ENCODE measurements at places on chromosomes 6 and 20.

DNA sequence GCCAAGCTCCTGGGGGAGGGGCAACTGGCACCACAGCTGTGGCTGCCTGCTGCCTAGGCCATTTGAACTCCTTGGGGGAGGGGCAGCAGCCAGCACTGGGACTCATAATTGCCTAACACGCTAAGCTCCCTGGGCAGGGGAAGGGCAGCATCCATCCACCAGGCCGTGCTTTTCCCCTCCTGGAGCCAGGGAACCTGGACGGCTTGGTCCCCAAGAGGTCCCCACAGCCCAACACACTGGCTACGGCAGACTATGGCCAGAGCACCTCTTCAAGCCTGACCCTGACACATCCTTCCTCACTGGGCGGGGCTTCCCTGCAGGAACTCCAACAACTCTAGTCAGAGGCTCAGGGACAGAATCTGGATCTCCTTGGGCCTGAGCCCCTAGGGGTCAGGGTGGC is 269.4 kb downstream of the RNF144B start:
- DNase-seq, result no peak

DNA sequence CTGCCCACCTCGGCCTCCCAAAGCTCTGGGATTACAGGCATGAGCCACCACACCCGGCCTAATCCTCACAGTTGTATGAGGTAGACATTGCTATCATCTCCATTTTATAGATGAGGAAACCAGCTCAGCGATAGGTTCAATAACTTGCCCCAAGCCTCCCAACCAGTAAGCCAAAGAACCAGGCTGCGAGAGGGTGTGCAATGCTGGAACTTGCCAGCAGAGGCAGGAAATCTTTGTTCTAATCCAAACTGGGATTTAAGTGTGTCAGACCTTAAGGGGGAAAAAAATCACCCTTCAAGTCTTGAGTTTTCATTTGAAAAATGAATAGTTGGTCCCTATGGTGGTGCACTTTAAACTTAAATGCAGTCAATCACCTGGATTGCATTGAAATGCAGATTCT is 20.1 kb upstream of the RNGTT start:
- DNase-seq, result no peak

DNA sequence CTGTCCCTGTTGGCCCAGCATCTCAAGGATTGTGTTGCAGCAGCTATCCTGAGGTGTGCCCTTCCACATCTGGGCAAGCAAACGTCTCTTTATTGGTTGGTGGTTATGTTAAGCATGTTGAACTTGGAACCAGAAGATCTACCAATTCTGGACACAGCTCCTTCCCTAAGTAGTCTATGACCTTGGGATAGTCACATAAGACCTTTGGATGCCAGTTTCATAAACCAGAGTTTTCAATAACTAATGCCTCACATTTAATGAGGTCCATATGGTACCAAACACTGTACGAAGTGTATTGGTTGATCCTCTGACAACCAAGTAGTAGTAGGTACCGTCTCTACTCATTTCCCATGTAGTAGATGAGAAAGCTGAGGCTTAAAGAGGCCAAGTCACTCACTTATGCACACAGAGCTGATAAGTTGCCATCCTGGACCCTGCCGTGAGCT is 3.7 kb downstream of the CYP24A1 start:
- no peak for DNase-seq

DNA sequence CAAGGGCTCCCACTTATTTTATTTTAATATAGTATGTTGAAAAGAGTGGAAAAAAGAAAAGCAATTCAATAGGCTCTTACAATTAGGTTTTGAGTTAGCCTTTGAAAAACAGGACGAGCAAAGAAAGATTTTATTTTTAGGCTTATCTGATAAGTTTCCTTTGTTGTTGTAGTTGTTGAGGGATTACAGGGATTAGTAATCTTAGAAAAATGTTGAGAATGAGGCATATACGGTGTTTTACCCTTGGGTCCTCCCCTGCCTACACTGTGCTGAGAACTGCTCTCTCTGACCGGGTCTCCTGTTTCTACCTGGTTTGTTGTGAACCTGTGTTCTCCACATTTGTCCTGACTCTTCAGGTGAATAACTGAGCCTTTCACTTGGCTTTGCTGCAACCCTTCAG is 16.7 kb downstream of the TRAPPC3L start:
- no peak for DNase-seq

GRCh38 chr6:169799474-169799926 is 48.1 kb downstream of the ERMARD start:
- DNase-seq, result no peak

DNA sequence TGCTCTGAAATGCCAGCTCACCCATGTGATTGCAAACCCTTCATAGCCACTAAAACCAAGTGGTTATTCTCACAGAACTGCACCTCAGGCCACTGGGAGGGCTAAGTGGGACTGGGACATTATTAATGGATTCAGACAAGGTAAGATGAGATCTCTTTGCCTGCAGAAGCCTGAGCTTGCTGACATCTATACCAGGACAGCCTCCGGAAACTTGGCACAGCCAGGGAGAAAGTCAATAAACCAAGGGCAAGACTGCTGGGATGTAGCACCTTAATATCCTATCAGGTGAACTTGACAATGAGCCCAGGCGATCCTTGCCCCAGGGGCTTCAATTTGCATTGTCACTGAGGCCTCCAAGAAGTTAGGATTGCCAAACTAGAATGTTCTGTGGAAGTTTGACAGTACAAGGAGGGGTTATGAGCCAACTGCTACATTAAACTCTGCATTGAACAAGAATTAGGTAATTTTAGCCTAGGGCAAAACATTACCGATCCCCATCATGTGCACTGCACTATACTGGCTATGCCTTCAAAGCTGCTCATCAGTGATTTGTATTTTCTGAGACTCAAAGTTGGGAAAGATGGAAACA is 60.1 kb upstream of the RALGAPA2 start:
- DNase-seq, result no peak

- no peak for DNase-seq
Measured at GRCh38 chr20:60540591-60540990, 582.4 kb downstream of the CDH26 start.

GRCh38 chr6:33809594-33809993 is 5.8 kb upstream of the MLN start:
- DNase-seq, result no peak

GRCh38 chr6:160028487-160029275 is 59.8 kb downstream of the IGF2R start:
- DNase-seq, result no peak
